Stimulated activated CD4-positive, alpha-beta T cell treated with anti-CD3 and anti-CD28 coated beads, Interleukin-1b, Interleukin-23, amount 100 ng/mL, for 48 hours (primary cell): ENCODE measurements at places on chromosomes 16 and 17.

DNA sequence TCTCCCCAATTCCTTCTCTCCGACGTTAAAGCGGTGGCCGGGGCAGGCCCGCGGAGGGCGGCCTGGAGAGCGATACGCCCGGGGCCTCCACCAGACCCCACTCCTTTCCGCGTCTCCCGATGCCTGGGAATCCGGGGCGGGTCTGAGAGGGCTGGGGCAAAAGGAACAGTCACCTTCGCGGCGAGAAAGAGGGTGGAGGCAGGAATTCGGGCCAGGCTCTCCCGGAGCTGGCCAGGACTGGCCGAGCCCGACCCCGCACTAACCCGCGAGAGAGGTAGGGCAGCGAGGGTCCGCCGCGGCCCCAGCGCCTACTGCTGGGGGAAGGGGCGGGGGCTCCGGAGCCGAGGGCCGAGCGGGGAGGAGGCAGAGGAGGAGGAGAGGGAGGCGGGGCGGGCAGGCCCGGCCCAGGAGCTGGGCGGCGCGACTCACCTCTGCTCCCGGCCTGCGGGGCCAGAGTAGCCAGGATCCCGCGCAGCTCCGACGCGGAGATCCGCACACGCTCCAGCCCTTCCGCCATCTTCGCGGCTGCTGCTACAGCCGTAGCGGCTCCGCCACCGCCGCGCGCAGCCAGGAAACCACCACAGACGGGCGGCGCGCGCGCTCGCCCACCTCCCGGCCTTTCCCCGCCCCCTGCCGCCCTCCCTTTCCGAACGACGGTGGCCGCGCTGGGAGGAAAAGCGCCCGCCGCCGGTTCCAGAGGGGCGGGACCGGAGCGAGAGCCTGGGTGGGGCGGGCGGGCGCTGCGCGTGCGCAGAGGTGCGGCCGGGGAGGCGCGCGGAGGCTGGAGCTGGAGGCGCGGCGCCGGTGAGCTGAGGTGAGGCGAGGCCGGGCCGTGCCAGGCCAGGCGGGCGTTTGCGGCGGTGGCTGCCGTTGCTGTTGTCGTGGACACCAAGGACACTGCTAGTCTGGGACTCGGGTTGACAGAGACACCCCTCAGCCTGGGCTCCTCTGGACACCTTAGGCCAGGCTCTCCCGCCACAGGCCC is at the start of the genes SMG6 and SRR:
SMG6 (minus strand) TSS at position 582 of the 985 bp plus-strand sequence; CDS start at position 517, 65 bp downstream.
SRR (plus strand) TSS at position 747 of the 985 bp plus-strand sequence. CDS start 11,611 bp downstream, outside the sequence.
- peak; percentile 94 for DNase-seq

- no peak for DNase-seq
Measured at GRCh38 chr17:56819030-56819429, 14.7 kb downstream of the C17orf67 start.

GRCh38 chr16:49757559-49758069 is 98.3 kb downstream of the ZNF423 start:
- DNase-seq, result no peak

GRCh38 chr17:49434821-49435670 is 20.4 kb upstream of the PHB1 start:
- DNase-seq, result peak; percentile 35

DNA sequence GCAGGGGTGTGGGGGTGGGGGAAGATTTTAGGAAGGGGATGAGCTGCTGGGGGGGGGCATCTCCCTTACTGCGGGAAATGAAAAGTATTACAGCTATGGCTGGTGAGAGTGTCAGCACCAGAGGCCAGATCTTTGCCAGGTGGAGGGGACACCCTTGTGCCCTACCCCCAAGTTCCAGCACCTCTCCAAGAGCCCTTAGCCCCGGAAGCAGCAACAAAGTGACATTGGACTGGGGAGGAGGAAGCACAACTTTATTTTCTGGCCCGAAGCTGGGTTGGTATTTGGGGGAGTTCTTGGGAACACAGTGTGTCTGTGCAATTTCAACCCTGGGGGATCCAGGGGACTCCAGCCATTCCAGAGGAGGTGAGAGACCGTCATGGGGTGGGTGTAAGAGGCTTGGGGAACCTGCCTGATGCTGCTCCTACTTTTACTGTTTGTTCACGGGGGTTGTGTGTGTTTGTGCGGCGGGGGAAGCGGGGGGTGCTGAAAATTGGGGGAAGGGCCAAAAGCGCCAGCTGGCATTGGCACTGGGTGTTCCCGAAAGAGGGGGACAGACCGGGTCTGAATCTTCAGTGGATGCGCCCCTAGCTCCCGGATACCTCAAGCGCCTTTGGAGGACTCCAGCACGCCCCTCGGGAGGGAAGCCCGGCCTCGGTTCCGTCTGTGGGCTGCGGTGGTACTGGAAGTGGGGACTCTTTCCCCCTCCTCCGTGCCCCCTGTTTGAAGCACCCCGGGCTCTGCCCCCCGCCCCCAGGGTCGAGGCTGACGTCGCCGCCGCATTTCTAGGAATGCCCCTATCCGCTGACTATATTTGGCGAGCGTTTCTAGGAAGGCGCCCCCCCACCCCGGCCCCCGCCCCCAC is 230.3 kb downstream of the MRTFB start:
- no peak for DNase-seq
